Fibroblast of skin of scalp (primary cell): ENCODE measurements at places on chromosomes 2 and 18.

GRCh38 chr2:71129902-71130151 lies 202 bp downstream of the MCEE start:
- DNase-seq, result no peak

- DNase-seq, result peak; percentile 1
Measured at GRCh38 chr18:29892960-29893558, 1149.5 kb downstream of the DSC3 start.

GRCh38 chr2:165953306-165953654 lies 296 bp downstream of the TTC21B start:
- no peak for DNase-seq

GRCh38 chr2:178414266-178415247 lies 36.4 kb downstream of the PRKRA start:
- DNase-seq, result peak; percentile 95

- DNase-seq, result no peak
Measured at GRCh38 chr2:235545339-235546150, 51.7 kb downstream of the AGAP1 start.

DNA sequence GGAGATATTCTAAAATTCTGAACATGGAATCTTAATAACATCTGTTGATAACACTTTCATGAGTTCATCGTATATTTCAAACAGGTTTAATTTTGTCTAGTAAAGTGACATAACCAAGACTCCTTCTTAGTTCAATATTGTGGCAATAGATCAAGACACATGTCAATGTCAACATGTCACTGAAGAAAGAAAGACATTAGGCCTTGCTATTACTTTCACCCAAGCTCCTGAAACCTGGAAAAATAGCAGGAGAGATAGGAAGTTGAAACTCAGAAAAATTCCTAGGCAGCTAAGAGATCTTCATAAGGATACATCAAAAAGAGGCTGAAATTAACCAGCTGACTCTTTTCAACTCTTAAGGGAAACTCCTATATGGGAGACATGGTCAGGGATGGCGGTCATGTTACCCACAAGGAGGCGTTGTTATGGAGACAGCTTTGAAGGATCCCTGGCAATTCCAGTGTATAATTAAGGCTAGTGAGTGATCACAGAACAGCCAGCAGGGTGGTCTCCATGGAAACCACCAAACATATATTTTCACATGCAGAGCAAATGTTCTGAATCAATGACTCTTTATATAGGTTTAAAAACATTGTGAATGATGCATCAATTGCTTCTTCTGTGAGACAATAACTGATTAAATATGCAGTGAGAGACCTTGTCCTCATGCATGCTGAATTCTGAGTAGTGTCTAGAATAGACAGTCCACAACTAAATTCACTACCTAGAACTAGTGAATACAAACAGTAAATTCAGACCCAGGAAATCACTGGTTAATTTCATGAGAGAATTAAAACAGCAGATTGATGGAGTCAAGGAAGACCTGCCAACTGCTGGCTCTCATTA lies 115.3 kb upstream of the RIOK3 start:
- DNase-seq, result peak; percentile 73

GRCh38 chr2:234714711-234715110 lies 217.8 kb upstream of the ARL4C start:
- DNase-seq, result no peak

- no peak for DNase-seq
Measured at GRCh38 chr18:50182511-50182910, 12.4 kb downstream of the MYO5B start.

DNA sequence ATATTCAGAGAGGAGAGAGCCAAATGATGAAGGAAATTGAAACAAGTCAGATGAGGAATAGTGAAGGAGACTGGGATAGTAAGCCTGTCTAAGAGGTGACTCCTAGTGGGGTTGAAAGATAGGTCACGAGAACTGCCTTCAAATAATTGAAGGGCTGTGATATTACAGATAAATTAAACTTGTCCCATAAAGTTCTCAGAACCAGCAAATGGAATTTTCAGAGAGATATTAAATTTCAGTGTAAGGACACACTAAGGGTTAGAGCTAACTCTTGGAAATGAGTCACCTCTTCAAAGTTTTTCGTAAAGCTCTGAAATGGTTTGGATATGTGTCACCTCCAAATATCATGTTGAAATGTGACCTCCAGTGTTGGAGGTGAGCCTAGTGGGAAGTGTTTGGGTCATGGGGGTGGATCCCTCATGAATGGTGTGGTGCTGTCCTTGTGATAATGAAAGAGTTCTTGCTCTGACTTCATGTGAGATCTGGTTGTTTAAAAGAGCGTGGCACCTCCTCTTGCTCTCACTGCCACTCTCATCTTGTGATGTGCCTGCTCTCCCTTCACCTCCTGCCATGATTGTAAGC lies 87.3 kb downstream of the BABAM2 start:
- DNase-seq, result peak; percentile 91

GRCh38 chr18:64615021-64615420 lies 466.1 kb upstream of the LINC00305 start:
- no peak for DNase-seq
